ENCODE measurements at places on chromosomes 2 and 18. TPM values are rescaled to one million over a fixed set of nuclear protein-coding genes. Genes with fewer than 3 reads are reported as not detected.

Gene GCG
- total RNA-seq, result not detected

Gene IFIH1
- total RNA-seq, result 21.6 TPM

Gene AKAIN1
- not detected for total RNA-seq

Gene CLEC4F
- total RNA-seq, result 0.72 TPM

Gene LYG2
- not detected for total RNA-seq

Gene ANKRD44
- total RNA-seq, result 39.2 TPM

All from kidney (tissue), 22 donors.